ENCODE measurements at places on chromosomes 16 and 17.

DNA sequence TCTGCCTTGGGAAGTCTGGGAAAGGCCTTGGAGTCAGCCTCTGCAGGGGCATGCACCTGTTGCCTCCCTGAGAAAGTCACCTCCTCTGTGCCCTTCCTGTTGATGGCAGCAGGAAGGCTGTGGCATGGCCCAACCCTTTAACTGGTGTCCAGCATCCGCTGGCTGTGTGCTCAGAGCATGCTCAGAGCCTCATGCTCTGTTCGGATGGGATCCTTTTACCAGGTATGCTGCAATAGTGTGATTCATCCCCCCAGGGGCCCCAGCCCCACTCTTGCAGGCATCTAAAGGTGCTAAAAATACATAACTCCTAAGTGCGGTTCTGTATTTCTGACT is 24.9 kb downstream of the KLHL36 start:
- no peak for DNase-seq

DNA sequence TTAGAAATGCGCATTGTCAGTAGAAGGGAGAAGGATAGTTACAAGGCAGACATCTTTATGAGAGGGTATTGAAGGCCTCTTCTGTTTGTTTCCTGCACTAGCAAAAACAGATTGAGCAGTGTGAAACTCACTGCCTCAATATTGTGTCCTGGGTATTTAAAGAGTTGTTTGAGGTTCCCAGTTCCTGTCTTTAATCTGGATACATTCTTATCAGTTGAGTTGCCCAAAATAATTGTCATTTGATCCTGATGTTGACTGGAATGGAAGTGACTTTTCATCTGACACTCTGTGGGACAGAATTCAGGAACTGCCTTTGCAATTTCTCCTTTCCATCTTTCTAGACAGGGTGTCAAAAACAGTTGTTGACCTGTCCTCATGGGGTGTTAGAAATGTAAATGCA is 1.7 kb downstream of the ATP6V0A1 start:
- DNase-seq = no peak

GRCh38 chr17:859824-860195 is 77.7 kb downstream of the MRM3 start:
- DNase-seq = no peak

DNA sequence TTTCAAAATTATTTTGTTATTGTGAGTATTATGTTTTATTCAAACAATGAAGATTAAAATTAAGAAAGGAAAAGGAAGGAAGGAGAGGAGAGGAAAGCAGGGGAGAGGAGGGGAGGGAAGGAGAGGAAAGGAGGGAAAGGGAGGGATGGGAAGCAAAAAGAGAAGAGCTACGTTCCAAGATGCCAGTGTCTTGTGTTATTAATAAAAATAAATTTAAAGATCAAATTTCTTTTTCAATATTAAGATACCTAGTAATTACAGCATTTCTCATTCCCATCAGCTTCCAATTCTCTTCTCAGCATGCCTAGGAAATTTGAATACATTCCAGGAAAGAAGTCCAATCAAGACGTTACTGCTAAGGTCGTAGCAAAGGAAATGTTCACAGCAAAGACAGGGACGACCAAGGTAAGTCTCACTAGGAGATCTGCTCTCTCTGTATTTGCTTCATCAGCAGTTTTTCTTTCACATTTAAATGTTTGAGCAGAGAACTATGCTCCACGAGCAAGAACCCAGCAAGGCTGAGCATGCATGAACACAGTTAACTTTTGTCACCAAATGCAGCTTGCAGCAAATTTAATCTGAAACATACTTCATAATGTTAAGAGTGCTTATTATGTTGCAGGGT is 63.3 kb upstream of the HLF start:
- no peak for DNase-seq
